ENCODE measurements at places on chromosomes 11 and 22.

DNA sequence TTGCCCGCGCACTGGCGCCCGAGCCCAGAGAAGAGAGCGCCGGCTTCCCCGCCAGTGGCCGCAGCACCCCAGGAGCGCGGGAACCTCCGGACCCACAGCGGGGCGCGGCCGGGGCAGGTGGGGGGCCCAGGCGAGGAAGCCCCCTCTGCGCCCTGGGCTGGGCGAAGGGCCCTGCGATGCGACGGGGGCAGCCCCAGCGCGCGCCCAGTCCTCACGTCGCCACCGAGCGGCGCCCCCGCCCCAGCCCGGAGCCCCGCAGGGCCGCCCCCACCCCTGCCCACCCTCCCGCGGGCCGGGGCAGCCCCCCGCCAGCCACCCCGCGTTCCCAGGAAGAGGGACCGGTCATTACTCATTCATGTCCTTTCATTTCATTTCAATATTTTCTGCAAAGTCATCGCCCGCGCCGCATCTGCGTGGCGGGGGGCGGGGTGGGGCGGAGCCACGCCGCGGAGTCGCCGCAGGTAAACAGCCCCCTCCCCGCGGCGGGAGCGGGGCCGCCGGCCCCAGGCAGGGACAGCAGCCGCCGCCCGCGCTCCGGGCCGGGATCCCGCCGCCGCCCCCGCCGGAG lies 673 bp upstream of the PANX2 start:
- no peak for DNase-seq

DNA sequence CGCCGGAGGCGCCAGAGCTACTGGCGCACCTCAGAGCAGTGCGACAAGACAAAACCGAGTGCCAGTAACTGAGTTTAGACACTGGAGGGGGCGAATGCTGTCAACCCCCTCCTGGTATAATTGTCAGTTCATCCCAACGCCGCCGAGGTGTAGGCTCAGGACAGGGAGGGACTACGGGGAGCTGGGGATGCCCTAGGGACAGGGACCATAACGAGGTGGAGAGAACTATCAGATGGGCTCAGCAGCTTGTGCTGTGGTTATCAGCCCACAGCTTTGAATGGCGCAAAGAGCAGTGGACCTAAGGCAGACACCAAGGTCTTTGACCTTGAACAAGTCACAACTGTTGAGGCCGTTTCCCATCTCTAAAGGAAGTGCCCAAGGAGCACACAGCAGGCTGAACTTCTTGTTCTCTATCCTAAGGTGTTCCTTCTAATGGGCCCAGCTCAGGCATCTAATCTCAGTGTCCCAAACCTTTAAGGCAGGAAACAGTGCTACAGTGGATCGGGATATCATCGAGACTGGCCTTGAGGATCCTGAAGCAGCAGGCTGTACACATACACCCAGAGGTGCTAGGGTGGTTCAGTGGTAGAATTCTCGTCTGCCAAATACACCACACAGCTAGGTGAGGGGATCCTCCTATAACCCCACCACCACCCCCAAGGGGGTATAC lies 958 bp upstream of the TUT1 start:
- DNase-seq = no peak

DNA sequence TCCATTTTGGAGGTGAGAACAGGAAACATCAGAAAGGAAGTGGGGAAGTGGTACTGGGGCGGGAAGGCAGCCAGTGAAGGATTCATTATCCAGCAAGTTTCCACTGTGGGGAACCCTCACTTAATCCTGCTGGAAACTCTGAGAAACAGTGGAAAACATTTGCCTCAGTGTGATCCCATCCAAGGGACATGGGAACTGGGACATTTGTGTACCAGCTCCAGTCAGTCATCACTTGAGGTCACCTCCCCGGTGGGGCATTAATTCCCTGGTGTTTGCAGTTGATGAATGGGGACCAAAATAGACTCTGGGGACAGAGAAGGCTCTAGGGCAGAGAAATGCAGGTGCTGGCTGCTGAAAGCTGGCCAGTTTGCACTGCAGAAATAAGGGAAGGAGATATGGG lies 599.9 kb downstream of the BUD13 start:
- no peak for DNase-seq

DNA sequence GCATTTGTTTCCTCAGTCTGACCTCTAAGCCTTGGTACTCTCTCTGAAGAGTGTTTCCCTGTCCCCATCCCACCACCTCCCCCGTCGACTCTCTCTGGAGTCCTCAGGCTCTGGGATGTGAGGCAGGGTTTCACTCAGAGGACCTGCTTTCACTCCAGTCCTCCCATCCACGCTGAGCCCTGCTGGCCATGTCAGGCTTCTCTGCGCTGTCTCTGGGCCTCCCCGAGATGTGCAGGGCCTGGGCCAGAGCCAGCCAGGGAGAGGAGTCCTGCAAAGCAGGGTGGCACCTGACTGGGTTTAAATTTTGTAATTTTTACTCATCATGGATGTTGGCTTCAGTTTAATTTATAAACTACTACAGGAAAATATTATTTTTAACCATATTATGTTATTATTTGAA lies 3.3 kb downstream of the SCGB2A2 start:
- DNase-seq = no peak

DNA sequence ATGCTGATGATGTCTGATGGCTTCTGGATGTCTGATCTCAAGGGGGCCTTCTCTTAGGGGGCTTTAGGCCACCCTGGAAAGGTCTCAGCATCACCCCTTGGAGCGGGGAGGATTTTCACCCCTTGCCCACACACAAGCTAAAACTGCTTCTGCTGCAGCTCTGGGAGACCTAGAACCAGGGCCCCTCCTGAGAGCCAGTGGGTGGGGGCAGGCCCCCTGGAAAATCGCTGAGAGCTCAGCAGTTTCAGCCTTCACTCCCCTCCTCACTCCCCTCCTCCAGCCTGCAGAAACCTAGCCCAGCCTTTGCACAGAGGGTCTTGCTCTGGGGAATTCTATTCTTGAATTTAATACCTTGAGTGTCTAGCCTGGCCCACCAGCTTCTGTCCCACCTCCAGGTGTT lies 17.2 kb downstream of the CD6 start:
- no peak for DNase-seq

DNA sequence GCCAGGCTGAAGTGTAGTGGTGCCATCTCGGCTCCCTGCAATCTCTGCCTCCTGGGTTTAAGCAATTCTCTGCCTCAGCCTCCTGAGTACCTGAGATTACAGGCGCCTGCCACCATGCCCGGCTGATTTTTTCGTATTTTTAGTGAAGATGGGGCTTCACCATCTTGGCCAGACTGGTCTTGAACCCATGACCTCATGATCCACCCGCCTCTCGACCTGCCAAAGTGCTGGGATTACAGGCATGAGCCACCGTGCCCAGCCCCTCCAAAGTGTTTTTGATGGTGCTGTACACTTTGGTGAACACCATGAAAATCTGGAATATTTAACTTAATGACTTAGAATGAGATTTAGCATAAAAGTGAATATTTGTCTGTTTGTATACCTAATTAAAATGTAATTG lies 5.6 kb downstream of the LUZP2 start:
- no peak for DNase-seq

DNA sequence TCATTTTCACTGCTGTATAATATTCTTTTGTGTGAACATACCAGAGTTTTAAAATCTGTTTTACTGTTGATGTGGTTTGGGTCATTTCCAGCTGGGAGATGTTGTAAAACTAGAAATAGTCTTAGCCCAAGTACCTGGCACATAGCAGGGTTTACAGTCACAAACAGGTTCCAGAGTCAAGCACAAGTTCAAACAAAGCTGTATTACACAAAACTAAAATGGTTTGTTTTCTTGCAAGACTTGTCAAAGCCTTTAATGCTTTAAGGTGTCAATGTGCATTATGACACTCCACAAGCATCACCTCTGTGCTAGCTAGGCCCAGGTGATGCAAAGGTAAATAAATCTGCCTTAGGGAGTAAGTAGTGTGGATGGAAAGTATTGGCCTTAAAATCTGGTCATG lies 379.1 kb downstream of the MN1 start:
- no peak for DNase-seq

GRCh38 chr22:37328017-37328416 lies 45.7 kb downstream of the CYTH4 start:
- DNase-seq = no peak

DNA sequence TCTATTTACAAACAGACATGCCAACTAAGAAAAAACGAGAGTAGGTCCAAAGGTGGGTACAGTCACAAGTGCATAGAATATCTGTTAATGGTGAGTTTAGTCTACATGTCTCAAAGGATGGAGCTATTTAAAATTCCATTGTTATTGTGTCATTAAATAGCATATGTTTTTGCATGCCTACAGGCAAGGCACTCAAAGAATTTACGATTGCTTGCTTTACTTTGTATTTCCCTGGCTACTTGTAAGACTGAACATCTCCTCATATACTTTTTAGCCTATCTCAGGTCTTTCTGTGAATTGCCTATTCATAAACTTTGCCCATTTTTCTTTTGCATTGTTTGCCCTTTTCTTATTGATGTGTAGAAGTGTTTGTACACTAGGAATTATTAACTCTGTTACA lies 39.7 kb downstream of the DEUP1 start:
- no peak for DNase-seq

DNA sequence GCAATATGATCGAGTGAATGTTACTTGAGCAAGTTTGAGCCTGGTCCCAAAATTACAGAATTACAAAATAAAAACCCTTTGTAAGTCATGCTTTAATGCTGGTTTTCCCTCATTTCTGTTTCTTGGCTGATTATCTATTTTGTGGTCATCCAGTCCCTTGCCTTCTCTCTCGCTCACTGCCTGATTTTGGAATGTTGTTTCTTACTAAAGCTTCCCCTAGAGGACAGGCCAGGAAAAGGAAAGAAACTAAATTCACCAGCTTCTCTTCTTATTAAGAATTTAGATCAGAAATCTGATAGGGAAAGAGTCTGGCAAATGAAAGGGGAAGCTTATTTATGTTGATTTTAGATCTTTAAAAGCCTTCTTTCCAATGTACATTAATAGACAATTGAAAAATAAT lies 16.6 kb upstream of the BDNF start:
- no peak for DNase-seq

- DNase-seq = no peak
Observed at GRCh38 chr22:46763051-46763705, 728 bp downstream of the TBC1D22A start.

DNA sequence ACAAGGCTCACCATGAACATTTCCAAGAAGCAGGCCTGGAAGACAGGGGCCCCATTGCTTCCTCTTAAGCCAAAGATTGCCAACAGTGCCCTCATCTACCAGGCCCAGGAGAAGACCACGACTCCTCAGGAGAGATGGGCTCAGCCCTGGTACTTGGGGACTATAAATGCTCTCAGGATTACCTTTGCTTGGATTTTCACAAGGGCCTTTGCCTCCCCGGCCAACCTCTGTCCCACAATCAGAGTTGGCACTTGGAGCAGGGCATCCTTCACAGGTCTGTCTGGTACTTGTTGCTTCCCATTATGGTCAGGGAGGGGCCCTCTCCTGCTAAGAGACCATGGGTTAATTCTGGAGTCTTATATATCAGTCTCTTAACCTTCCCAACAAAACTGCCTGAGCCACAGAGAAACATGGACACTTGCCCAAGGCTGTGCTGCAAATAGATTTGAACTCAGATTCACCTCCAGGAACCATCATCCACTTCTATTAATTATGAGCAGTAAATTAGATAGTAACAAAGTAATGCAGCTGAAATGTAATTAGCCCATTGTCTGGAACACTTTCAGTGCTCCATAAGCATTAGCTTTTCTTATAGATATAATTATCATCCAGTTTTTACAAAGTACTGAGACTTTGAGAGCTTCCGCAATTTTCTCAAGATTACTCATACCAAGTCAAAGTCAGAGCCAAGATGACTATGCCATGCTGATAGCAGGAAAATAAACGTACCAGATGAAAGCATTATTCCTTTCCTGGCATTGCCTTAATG lies 33.5 kb downstream of the POU2AF3 start:
- no peak for DNase-seq

DNA sequence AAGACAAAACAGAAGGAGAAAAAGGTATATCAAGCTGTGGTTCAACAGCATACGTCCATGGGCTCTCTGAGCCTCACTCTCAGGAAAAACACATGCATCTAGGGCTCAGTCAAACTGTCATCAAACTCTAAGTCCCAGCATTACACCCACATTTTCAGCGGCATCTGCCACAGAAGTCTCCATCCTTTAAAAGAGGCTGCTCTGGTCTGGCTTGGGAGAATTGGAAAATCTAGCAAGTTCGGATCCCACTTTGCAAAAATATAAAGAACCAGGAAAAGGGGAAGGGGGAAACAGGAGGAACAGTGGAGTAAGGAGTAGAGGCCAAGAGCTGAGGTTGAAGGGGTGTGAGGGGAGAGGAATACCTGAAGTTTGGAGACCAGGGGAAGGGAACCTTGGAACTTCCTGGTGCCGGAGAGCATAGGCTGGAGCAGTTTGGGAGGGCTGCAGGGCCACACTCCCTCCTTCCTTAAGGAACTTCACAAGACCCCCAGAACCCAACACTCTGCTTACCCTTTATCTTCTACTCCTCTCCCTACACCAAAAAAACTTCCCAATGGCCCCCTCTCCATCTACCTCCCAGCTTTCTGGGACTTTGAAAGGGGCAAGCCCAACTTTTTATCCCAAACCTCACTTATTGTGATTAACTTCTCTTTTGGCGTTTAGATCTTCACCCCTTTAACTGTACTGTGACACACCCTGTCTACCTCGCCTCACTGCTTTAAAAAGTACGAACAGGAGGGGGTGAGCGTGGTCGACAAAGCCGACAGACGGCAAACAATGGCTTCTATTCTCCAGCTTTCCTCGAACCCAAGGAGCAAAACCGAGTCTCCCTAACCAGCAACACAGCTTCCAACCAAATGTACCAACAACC lies 4.0 kb downstream of the PAX6 start:
- DNase-seq = no peak

GRCh38 chr11:46295312-46296058 lies 18.0 kb downstream of the CREB3L1 start:
- peak; percentile 65 for DNase-seq

- no peak for DNase-seq
Observed at GRCh38 chr11:96655474-96655873, 265.7 kb downstream of the JRKL start.

- DNase-seq = no peak
Observed at GRCh38 chr11:63670096-63670432, 1.1 kb downstream of the ATL3 start.

- DNase-seq = no peak
Observed at GRCh38 chr11:79263001-79263400, 177.8 kb downstream of the TENM4 start.

DNA sequence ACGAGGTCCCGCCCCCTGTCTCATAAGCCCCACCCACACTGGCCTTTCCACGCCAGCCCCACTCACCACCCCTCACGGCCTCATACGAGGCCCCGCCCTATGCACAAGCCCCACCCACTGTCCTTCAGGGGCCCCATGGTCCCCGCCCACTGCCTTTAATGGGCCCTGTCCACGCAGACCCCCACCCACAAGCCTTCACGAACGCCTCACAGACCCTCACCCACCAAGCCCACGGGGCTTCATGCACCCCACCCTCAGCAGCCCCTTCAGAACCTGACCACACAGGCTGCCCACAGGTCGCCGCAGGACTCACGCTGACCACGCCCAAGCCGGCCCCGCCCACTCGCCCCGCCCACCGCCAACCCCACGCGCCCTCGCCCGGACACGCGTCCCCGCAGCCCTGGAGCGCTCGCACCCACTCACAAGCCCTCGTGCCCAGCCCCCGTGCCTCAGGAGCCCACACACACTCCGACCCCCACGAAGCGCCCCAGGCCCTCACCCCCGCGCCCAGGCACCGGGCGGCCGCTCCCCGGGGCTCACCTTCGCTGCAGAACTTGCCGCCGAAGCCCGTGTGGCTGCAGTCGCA lies 10.5 kb downstream of the NRXN2 start:
- DNase-seq = no peak

- no peak for DNase-seq
Observed at GRCh38 chr22:22948651-22949571, 61.3 kb downstream of the IGLL5 start.

- no peak for DNase-seq
Observed at GRCh38 chr11:75673977-75674582, 5.2 kb upstream of the MAP6 start.
